ENCODE measurements at places on chromosomes 6 and 20.

- DNase-seq, result no peak
Observed at GRCh38 chr6:18445228-18445627, 58.1 kb downstream of the RNF144B start.

GRCh38 chr6:3359973-3360726, 96.7 kb downstream of the SLC22A23 start:
- DNase-seq, result no peak

- DNase-seq, result no peak
Observed at GRCh38 chr20:35226884-35227681, 593 bp downstream of the MMP24 start.

GRCh38 chr6:107488875-107489635, 862 bp upstream of the SOBP start:
- DNase-seq, result no peak

- no peak for DNase-seq
Observed at GRCh38 chr6:53313784-53314400, 34.9 kb downstream of the ELOVL5 start.

DNA sequence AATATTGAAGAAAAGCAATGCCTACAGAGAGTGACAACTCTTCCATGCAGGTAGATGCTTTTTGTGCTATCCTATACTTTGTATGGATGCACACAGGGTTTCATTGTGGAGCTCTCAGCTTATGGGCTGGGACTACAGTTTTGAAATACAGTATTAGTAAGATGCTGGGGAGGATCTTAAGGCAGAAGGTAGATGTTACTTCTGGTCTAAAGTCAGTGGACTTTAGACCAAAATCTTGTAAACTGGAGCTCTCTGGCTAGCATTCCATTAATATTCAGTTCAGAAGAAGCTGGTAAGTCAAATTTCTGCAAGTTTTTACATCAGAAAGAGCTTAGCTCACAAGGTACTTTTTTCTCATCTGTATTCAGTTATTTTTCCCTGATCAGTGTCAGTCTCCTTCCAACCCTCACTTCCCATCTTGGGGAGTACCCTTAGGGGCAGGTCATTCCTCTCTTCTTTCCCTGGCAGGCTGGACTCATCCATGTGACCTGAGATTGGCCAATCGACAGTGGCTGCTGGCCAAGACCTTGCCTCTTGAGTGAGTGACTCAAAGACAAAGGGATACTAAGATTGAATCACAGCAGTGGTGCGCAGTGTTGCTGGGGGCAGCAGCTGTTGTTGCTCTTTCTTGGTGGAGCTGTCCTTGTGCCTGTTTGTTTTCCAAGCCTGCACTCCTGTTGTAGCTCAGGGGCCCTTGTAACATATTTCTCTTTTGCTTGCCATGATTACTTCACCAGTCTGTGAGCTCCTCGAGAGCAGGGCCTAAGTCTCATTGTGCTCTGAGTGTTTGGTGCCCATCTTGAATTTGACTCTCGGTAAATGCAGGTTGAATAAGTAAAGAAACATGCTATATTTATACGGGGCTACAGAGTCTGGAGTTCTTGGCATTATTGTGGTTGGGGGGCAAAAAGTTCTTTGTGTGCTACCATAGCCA, 2.8 kb upstream of the PHF20 start:
- peak; percentile 99 for DNase-seq

- no peak for DNase-seq
Observed at GRCh38 chr6:105537981-105538578, 135.2 kb upstream of the PREP start.

- peak; percentile 14 for DNase-seq
Observed at GRCh38 chr6:149043476-149044130, 273.9 kb upstream of the TAB2 start.

GRCh38 chr20:11395581-11395980, 522.1 kb upstream of the BTBD3 start:
- DNase-seq, result no peak

GRCh38 chr6:3190779-3191178, 33.4 kb upstream of the TUBB2A start:
- DNase-seq, result no peak

- DNase-seq, result no peak
Observed at GRCh38 chr6:109062767-109063352, 31.8 kb downstream of the SESN1 start.

GRCh38 chr6:106870824-106871717, 103.5 kb downstream of the CD24 start:
- no peak for DNase-seq

DNA sequence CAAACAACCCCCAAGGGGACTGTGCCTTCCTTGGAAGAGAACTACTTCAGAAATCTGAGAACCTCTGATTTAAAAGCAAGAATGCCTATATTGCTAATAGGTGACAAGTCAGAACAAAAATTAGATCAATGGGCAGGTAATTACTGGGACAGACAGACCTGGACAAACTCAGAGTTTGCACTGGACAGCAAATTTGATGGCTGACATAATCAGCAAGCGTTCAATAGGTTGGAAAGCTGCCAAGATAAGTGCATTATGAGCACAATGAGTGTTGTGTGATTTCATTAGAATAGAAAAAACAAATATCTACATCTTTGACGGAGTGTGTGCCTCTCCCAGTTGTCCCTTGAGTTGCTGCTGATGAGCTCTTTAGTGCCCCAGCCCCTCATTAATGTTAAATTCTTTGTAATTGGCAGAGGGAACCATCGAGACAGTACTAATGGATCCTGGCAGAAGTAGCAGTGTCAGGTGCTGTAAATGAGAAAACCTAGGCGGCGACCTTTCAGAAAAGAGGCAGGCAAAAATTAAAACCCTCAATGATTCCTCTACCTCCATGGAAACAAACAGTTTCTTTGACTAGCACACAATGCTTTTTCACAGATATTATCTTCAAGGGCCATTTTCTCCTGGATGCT, 116.5 kb upstream of the COL21A1 start:
- no peak for DNase-seq

DNA sequence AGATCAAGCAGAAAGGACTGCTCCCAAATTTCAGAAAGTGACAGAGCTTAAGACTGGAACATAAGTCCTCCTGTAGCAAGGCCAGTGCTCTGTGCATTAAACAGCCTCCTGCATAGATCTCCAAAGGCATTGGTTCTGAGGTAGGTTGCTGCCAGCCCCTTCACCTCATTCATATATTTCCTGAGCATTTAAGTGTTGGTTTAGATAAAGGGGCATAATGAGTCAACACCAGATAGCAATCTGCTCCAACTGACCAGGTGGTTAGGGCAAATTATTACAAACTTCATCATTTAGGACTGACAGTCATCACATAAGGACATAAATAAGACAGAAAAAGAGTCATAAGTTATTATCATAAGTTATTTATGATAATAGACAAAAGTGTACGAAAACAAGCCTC, 10.7 kb downstream of the PTPRK start:
- DNase-seq, result no peak

GRCh38 chr6:7100072-7100752, 7.5 kb upstream of the RREB1 start:
- no peak for DNase-seq

GRCh38 chr6:69422020-69422419, 374.8 kb downstream of the LMBRD1 start:
- no peak for DNase-seq

GRCh38 chr20:53070224-53070623, 98.1 kb downstream of the TSHZ2 start:
- no peak for DNase-seq

DNA sequence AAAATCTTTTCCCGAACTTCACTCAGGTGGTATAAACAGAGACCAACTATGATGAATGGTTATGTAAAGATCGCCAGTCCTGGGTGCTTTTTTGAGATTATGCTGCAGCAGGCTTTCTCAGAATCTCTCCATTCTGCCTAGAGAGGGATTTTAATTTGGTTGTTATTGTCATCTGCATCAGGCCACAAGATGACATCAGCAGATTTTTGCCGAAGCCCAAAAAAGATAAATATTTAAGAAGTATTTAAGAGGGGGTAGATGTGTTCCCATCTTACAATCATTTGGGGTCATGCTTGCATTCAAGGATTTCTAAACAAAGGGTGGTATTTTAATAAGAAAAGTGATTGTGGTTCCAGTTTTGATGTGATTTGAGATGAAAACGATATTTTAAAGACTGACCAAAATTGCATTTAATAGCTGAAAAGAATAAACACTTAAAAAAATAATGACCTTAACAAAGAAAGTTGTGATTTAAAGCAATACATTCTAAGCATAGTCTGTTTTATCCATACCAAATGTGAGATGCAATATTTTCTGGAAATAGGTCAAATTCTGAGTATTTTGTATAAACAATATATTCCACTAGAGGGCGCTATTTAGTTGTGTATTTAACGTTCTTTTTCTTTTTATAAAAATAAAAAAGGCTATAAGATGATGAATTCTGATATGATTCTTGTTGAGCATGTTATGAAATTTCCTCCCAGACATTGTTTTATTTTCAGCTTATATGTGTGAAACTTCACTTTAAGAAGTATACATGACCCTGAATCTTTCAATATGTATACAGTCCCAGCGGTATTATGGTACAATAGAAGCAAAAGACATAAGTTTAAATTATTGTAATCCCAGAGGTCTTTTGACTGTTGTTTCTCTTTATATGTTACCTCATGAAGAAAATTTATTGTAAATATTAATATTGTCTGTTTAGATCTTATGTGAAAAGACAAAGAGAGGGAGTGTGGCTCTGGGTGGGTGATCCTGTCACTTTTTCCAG, 51.0 kb upstream of the ZFP64 start:
- DNase-seq, result no peak

GRCh38 chr6:111411978-111412566, 70.9 kb downstream of the REV3L start:
- no peak for DNase-seq

GRCh38 chr6:586553-586952, 70.3 kb downstream of the HUS1B start:
- no peak for DNase-seq

DNA sequence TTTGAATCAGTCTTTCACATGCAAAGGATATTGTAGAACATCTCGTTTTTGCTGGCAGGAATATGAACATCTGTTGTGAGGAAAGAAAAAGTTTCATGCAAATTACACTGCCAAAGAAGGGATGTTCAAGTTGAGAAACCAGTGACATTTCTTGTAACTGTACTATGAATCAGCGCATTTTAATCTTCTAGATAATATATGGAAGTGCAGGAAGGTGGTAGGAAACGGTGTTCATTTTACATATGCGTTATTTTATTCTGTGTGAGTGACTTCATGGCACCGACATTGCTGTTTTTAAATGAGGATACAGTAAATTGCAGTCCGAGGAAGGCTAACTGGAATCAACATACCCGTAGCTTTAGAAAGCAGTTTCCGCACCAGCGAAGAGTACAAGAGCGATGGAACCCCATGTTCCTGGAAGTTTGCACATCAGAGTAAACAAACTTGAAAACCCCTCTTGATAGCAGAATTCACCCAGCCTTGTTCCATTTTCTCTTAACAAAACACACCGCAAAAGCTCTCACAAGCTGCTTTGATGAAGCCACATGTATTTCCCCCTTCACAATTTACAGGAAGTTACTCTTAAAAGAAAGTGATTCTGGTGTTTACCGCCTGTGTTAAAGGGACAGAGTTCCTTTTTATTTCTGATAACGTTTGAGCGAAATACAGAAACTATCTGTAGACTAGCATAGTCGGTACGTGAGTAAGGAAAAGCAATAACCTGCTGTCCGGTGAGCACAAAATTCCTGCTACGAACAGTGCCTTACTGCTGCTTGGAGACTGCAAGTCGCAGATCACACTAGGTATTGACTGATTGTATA, 11.5 kb downstream of the PRDM1 start:
- peak; percentile 89 for DNase-seq

GRCh38 chr20:52209154-52209571, 17.6 kb upstream of the ZFP64 start:
- DNase-seq, result no peak

DNA sequence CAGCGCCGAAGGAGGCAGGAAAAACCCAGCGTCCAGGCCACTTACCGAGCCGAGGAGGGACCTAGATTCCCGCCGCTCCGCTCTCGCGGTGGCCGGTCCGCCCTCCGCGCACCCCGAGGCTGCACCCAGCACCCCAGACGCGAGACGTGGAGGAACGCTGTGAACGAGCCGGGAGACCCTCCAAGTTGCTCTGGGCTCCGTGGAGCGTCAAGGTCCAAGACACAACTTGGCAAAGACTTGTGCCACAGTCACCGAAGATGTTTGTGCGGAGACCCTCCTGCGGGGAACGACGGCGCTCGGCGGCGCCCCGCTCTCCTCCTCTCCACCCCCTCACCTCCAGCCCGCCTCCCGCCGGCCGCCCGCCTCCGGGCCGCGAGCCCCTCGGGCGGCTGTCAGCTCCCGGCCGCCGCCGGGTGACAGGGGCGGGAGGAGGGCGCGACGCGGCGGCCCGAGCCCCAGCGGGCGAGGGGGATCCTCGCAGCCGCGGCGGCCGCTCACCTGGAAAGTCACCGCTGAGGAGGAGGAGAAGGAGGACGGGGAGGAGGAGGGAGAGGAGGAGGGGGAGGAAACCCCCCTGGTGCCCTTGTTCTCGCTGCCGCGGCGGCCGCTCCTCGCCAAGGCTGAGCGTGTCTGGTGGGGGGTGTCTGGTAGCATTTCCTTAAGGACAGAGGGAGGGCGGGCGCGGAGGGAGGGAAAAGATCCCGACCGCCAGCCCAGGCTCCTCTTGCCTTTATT, 637 bp upstream of the HIVEP2 start:
- DNase-seq, result no peak

GRCh38 chr6:3230900-3231246, 3.4 kb upstream of the TUBB2B start:
- DNase-seq, result peak; percentile 46

DNA sequence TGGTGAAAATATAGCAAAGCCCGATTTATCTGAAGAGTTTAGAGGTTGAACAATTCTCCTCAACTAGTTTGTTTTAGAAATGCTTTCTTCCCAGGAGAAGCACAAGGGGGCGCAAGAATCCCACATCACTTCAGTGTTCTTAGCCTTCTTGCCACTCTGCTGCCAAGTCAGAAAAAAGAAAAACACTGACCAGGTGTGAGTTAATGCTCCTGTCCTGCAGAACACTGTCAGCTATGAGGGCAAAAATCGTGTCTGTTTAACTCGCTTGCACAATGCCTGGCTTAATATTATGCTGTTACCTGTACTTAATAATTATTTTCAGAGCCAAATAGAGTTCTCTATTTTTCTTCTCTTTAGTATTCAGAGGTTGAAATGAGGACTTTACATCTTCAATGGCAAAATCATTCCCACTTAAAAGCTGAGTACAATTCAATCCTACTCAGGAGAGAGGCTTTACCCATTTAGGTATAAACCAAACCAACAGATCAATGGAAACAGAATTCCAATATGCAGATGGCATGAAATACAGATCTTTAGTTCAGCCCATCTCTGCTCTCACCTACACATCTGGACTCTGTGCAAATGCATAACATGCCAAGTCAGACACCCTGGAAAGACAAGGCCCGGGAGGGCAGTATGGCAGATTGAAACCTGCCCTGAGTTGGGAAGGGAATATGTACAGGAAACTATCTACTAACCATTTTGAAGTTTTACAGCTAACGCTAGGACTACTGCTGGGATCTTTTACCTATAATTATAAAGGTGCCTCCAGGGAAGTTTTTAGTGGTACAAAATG, 71.4 kb upstream of the TULP1 start:
- DNase-seq, result peak; percentile 66

DNA sequence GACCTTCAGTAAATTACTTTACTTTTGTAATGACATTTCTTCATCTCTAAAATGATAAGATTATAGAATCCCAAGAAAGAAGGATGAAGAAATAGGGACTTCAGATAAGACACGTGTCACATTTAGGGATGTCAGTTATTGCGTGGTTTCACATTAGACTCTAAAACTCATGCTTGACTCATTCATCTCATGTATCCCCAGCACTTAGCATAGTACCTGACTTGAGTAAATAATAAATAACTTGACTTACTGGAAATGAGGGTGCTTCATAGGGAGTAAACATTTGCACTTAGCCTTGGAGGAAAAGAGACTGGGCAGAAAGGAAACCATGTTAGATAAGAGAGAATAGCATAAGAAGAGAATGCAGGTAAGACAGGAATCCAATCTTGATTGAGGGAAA, 37.2 kb downstream of the VTA1 start:
- DNase-seq, result no peak
